ENCODE measurements at places on chromosomes 2 and 18.

DNA sequence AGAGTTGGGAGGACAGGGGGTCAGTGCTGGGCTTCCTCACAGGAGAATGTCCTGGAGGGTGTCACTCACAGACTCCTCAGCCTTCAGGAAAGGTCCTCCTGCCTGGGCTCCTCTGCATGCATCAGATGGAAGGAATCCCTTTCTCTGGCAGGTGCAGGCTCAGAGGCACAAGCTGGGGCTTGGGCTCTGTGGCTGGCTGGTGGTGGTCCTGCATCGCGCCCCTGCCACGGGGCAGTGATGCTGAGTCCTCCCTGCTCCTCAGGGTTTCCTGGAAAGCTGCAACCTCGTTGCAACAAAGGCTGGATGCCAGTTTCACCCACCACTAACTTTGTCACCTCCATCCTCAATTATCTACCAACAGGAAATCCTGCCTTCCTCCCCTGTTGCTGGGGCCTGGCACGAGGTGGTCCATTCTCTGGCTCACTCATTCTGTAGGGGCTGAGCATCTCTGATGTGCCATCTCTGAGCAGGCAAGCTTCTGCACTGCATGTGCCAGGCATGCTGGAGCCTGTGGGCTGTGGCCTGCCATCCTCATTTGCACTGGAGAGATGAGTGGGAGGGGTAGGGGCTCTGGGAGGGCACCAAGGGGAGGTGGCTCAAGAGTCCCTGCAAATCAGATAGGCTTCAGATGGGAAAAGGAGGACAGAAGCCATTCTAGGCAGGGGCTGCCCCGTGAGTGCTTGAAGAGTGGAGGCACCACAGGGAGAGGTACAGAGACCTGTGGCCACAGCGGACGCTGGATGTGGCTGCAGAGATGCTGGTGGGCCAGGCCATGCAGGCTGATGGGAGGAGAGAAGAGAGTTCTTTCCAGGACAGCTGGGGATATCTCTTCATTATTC is 272.6 kb upstream of the HS6ST1 start:
- DNase-seq: no peak

GRCh38 chr2:8737571-8738175 is 55.8 kb downstream of the ID2 start:
- peak; percentile 30 for DNase-seq

- DNase-seq: no peak
These were observed 523.7 kb upstream of the DSEL start for GRCh38 chr18:68040198-68040597.

- DNase-seq: no peak
These were observed 156.0 kb upstream of the L3MBTL4 start for GRCh38 chr18:6570581-6571238.

Measured in fibroblast of skin of right biceps (primary cell).